Motor neuron (in vitro differentiated cells): ENCODE measurements at places on chromosomes 13 and 19.

DNA sequence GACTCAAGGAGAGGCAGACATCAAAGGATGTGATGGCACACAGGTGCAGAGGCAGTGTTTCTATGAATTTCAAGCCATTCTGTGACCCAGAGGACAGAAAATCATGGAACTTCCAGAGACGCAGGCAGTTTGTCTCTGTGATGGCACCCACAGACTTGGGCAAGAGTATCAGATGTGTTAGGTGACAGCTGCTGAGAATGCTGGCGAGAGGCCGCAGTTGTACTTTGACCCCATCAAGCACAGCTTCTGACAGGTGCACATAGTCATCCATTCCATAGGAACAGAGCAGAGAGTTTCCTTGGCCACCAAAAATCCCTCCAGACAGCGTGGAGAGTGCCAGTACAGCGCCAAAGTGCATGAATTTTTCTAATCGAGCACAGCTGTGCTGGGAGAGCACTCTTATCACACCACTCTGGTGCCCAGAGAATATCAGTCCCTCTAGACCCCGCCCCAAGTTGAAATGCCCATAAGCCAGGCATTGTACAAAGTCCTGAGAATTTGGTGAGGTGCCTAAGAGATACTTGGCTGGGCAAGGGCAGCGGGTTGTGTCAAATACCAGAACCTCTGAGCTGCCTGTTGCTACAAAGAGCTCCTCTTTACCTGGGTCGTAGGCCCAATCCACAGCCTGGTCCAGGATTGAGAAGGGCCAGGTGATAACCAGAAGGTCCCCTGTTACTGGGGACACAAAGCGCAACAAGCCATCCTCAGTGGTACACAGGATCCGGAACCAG is 12.4 kb downstream of the WDR87 start:
- no peak for ATAC-seq

- ATAC-seq = no peak
Observed at GRCh38 chr19:11014403-11014911, 53.6 kb downstream of the SMARCA4 start.

DNA sequence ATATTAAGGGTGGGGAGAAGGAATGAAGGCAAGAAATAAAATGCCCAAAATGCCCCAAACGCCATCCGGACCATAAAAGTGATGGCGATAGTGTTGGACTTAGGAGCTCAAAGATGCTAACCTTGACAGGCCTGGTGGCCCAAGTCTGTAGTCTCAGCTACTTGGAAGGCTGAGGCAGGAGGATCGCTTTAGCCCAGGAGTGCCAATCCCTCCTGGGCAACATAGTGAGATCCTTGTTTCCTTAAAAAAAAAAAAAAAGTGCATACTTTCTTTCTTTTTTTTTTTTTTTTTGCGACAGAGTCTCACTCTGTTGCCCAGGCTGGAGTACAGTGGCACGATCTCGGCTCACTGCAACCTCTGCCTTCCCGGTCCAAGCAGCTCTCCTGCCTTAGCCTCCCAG is 32.0 kb upstream of the MRI1 start:
- ATAC-seq = no peak

DNA sequence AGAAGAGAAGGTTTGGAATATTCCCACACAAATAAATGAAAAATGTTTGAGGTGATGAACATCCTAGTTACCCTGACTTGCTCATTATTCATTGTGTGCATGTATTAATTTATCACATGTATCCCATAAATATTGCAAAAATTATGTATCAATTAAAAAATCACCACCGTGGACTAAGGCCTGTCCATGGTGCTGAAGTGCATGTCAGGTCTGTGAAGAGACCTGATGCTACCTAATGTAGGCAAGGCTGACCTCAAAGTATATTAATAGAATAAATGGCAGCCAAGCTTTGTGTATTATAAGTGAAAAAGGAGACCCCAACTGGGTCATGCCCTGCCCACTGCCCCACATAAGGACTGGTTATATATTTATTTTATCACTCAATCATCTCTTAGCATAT is 34.4 kb upstream of the ZNF835 start:
- ATAC-seq = no peak

DNA sequence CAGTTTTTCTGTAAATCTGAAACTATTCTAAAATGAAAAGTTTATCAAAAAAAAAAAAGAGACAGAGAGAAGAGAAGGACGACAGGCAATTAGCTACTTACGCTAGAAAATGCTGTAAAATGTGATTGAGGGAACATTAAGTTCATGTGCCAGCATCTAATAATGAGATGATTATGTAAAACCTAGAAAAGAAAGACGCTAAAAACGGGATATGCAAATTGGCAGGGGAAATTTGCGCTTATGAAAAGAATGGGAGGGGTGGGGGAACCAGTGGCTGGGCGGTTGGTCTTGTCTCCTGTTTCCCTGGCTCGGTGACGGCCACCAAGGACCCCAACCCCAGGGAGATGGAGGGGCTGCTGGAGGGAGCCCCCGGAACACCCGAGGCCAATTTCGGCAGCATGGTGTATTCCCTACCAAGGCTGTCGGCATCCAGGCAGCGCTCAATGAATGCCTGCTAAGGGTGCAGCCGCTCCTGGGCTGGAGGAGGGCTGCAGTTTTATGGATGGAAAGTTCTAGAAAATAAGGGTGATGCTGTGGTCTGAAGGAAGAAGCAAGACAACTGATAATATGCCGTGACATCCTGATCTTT is 34.2 kb downstream of the GNG7 start:
- ATAC-seq = no peak

DNA sequence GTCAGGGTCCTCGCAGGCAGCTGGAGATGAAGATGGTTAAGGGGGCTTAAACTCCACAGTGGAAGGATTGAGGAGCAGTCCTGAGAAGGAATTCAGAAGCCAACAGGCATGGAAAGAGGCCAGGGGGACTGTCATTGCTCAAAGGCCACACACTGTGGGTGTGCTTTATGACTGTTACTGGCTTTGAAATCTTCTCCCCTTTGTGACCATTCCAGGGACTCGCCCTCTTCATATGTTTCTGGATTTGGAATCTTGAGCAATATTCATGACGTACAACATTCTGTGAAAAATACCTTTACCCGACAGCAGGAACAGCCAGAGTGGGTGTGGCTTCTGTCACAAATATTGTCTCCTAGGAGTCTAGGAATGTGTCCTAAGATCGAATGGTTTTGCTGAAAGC is 16.6 kb downstream of the CEACAM7 start:
- ATAC-seq = no peak

DNA sequence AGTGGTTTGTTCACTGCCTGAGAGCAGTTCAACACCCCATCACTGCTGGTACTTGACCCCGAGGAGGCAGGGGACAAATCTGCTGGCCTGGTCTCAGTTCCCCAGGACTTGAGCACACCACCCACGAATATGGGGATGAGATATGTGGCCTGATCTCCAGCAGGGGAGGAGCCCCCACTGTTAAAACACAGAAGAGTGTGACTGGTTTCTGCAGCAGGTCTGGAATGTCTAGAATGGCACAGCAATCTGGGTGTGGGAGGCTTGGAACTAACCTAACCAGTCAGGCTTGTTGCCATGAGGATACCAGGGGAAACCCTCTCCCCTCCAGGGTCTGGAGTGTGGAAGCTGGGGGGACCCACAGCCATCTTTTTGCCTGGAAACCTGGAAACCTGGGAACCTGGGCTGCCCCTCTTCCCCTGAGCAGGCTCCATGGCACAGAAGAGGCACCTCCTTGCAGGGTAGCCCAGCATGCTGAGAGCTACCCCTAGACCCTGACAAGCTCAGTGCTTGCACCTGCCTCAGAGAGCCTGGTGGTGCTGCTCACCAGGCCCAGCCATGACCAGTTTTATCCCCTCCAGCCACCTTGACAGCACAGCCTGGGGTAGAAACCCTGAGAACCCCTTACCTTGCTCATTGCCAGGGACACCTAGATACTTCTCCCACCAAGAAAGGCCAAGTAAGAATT is 273.8 kb downstream of the LIG4 start:
- ATAC-seq = no peak

DNA sequence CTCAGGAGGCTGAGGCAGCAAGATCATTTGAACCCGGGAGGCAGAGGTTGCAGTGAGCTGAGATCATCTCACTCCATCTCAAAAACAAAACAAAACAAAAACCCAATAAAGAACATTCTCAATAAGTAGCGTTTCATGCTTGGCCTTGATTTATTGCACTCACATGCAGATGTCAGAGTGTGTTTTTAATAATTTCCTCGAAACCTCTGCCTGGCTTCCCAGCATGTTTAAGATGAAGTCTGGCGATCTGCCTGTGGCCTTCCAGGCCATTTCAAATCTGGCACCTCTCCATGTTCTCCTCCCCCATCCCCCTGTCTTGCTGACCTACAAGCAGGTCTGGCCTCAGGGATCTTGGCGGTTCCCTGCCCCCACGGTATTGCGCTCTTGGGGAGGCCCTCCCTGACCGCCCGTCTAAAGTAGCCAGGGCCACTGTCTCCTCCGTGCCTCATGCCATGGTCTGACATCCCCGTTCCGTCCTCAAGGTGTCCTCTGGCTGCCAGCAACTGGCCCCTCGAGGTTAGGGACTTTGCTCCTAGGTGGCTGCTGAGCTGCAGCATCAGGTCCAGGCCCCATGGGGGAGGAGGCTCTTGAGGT is 1.6 kb downstream of the WDR88 start:
- ATAC-seq = peak; percentile 16

DNA sequence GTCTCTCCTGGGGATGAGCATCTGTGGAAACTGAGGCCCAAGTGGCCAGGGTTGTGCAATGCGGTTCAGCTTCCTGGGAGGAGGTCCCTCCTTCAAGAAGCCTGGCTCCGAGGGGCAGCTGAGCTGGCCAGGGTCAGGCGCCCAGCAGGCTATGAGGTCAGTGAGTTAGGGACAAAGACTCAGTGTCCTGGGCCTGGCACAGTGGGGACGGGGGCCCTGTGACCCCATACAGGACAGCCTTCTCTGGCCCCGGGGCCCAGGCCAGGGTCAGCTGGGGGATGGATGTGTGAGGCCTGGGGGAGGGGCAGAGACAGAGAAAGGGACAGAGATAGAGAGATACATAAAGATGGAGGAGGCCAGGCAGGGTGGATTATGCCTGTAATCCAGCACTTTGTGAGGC is 3.0 kb upstream of the IL12RB1 start:
- ATAC-seq = peak; percentile 40
